AG10803 (cell line): ENCODE measurements at places on chromosomes 16 and 17.
A peak's percentile ranks its signal among the peaks of the same experiment; 100 is the strongest.

- no peak for DNase-seq
Observed at GRCh38 chr17:59542960-59543635, 22.3 kb upstream of the DHX40 start.

DNA sequence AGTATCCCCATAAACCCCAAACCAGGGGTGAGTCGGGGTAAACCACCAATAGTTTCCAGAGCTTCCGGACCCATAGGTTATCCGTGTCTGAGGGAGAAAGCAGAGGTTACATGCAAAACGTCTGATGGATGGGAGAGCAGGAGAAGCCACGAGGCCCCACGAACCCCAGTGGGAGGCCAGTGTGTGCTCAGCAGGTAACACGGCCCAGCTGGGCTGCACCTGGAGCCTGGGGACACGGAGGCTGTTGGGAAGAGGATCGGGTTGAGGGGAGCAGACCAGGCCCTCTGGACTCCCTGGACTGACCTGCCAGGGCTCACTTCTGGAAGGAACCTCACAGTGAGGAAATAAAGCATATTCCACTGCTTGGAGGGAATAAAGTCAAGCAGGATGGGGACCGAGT lies 78.1 kb downstream of the SEC14L1 start:
- DNase-seq: no peak

DNA sequence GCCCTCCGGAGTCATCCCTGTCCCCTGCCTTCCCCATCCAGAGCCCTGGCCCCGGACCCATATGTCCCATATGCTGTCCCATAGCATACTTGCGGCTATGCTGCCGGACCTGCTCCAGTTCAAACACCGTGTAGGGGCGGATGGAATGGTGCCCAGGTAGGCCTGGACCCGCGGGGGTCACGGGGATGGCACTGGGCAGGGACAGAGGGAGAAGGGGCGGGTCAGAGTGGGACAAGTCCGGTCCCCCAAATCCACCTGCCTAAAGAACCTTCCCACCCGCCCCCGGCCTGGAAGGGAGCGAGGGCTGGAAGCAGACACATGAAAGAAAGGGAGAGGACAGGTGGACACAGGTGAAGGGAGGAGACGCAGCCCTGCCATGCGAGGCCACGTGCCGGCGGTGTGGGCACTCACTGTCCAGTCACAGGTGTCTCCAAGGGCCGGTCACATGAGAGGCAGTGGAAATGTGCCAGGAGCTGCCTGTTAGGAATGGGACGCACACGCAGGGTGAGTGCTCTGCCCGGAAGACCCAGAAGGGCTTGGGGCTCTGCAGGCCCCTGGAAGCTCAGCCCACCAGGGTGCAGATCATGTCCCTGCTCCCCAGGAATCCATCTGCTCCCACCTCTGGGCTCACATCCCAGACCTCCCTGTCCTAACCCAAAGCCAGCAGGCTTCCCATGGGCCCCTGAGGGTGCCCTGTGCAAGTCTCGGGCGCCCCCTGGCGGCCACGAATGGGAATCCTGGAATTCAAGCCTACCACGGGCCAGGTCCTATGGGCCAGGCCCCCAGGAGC lies 14.0 kb downstream of the UBALD2 start:
- DNase-seq: peak; percentile 72

GRCh38 chr17:2521257-2521656 lies 9.6 kb upstream of the METTL16 start:
- DNase-seq: no peak

GRCh38 chr17:34365340-34365739 lies 2.3 kb upstream of the CCL1 start:
- no peak for DNase-seq

- no peak for DNase-seq
Observed at GRCh38 chr16:2244926-2245795, 6.2 kb downstream of the ECI1 start.
